Fibroblast of villous mesenchyme (primary cell): ENCODE measurements at places on chromosomes 7 and 10. TPM values are rescaled to one million over a fixed set of nuclear protein-coding genes. Genes with fewer than 3 reads are reported as not detected.

DNA sequence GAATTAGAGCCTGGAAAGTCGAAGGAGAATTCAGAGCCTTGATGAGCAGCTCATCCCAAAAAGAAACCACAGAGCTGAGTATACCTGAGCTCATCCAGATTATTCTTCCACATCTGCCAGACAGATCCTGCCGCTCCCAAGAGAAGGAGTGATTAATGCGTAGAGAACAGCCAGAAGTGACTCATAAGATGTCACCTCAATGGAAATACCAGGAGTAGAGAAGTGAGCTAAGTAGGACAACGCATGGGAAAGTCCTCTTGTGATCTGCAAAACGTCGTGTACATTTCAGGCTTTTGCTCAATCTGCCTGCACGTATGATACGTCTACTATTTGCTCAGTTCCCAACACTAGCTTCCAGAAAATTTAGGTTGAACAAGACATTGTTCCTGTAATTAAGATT lies 230.5 kb upstream of the AUTS2 start:
- DNase-seq: peak; percentile 2

DNA sequence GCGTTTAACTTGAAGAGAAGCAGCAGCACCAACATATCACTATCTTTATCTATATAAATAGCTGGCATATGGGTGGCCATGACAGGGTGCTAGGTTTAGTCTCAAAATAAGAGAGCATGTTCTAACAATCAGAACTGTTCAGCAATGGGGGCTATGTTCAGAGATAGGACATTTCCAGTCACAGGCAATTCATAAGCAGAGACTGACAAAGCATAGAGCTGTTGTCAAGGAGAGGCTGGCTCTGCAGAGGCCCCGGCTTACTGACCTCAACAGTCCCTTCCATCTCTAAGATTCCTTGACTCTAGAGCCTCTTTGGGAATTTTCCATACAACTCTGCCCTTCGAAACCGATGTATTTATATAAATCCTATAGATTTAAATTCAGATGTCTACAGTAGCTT lies 17.2 kb downstream of the ANK3 start:
- no peak for DNase-seq

The ARHGAP22 gene
- 22.9 and 31.6 TPM in 2 replicates for total RNA-seq

The TFPI2 gene
- 140 and 218 TPM in 2 replicates for total RNA-seq

The HOXA7 gene
- total RNA-seq: 2.2 and 2.3 TPM in 2 replicates

The ZC3HAV1L gene
- total RNA-seq: 13.9 and 21.2 TPM in 2 replicates

The VAX1 gene
- total RNA-seq: not detected in 2 replicates
